Liver (tissue), 10 donors: ENCODE measurements at places on chromosomes 4 and X. TPM values are rescaled to one million over a fixed set of nuclear protein-coding genes. Genes with fewer than 3 reads are reported as not detected.

DNA sequence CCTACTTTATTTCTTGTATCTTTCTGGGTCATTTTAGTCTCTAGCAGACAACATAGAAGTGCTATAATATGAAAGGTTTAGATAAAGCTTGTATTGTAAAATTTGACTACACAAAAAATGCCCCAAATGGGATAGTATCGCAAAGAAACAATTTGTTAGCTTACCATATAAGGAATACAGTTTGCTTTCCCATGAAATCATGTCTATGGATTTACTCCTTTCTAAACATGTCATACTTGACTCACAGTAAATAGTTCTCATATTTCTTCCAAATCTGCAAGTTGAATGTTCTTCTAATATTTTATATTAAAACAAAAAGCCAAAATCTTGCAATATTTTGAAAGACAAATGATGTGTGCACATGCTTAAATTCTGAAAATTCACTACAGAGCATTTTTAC, 103.9 kb downstream of the PPA2 start:
- no peak overlapping the region for H3K4me3 ChIP-seq
- no peaks in the 10 kb centered on the region for H3K4me1 ChIP-seq
- peaks cover 10% of the 10 kb centered on the region for H3K36me3 ChIP-seq
- no peak for DNase-seq

Gene MAGEE2
- total RNA-seq, result not detected

DNA sequence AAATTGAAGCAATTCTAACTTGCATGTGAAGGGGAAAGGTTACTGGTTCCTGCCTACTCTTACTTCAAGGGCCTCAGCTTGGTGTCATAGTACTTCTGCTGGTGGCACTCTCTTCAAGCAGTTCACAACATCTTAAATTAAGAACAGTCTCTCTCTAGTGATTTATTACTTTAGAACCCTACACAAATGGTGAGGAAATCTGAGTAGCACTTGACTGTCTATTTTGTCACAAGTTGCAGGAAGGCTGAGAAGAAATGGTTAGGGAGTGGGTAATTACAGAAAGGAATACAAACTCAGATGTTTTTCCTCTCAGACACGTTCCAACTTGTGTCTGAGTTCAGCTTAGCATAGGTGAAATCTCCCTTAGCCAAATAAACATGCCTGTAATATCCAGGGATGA, 242.3 kb upstream of the GRIA3 start:
- no peak overlapping the region for H3K4me3 ChIP-seq
- H3K27ac ChIP-seq, result no peak overlapping the region
- no peaks in the 10 kb centered on the region for H3K4me1 ChIP-seq
- DNase-seq, result no peak
- H3K36me3 ChIP-seq, result no peaks in the 10 kb centered on the region

Gene SMR3B
- total RNA-seq, result not detected

Gene F8A2
- total RNA-seq, result not detected

Gene STATH
- not detected for total RNA-seq

Gene IL15
- total RNA-seq, result 0.93 TPM

Gene TLR6
- total RNA-seq, result 2.1 TPM

GRCh38 chr4:136424052-136424451, 1108.2 kb downstream of the PCDH18 start:
- no peak overlapping the region for H3K4me3 ChIP-seq
- no peak overlapping the region for H3K27ac ChIP-seq
- no peaks in the 10 kb centered on the region for H3K4me1 ChIP-seq
- H3K36me3 ChIP-seq, result no peaks in the 10 kb centered on the region
- DNase-seq, result no peak
- no peaks in the 10 kb centered on the region for H3K27me3 ChIP-seq

- H3K36me3 ChIP-seq, result no peaks in the 10 kb centered on the region
- no peak overlapping the region for H3K4me3 ChIP-seq
These were observed 3.6 kb upstream of the SCARB2 start for GRCh38 chr4:76216975-76217814.

- DNase-seq, result no peak
These were observed 5.9 kb downstream of the ADD1 start for GRCh38 chr4:2849267-2850152.

Gene RAB33A
- total RNA-seq, result 0.50 TPM

DNA sequence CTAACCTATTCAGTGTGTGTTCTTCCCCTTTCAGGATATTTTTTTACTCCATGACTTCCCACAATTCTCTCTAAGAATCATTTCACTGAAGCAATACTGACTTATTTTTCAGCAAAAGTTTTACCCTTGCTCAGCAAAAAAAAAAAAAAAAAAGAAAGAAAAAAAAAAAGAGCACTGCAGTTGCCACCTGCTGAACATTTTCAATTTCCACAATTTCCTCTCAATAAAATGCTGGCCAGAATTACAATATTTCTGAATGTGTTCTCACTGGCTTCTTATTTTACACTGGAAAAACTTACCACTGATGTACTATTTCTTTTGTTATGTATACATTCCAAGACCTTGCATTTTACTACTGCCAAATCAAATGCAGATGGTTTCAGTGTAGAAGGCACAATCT, 210.4 kb downstream of the PAPSS1 start:
- H3K4me1 ChIP-seq, result no peaks in the 10 kb centered on the region
- no peaks in the 10 kb centered on the region for H3K27me3 ChIP-seq
- H3K36me3 ChIP-seq, result no peaks in the 10 kb centered on the region
- no peak overlapping the region for H3K4me3 ChIP-seq
- H3K27ac ChIP-seq, result no peak overlapping the region

DNA sequence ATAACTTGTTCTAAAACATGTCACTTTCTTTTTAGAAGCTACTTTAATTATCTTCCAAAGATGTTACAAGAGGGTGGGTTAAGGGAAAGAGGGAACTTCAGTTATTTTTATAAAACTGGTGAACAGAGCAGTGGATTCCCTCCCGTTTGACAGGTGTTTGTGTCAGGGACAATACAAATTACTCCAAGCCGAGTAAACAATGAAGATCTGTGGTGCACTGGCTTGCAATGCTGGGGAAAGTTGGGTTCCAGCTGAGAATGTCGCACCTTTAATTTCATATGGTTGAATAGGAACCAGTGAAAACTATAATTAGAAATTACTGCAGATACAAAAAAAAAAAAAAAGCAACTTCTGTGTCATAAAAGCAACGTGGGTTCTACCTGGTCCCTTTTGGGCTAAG, 98.6 kb upstream of the TTC29 start:
- no peak overlapping the region for H3K27ac ChIP-seq
- H3K4me3 ChIP-seq, result no peak overlapping the region
- H3K27me3 ChIP-seq, result peaks cover 8% of the 10 kb centered on the region
- H3K36me3 ChIP-seq, result no peaks in the 10 kb centered on the region
- no peaks in the 10 kb centered on the region for H3K4me1 ChIP-seq

DNA sequence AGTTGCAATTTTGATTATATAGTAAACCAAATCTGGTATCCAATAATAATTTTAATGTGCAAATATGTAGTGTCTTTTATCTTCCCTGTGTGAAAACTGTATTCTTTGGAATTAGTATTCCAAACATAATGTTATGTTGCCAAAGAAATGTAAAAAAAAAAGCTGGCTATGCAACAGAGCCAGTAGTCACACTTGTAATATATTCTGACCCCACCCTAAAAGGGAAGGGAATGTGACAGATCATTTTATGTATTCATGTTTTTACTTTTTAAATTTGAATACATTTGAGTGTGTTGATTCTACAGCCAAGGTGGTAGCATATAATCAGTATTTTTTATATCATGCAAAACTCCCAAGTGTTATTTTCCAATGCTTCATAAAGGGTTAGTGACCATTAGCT, 27.9 kb upstream of the MCUB start:
- no peaks in the 10 kb centered on the region for H3K27me3 ChIP-seq
- peaks cover 73% of the 10 kb centered on the region for H3K36me3 ChIP-seq
- DNase-seq, result no peak
- H3K4me1 ChIP-seq, result no peaks in the 10 kb centered on the region
- no peak overlapping the region for H3K27ac ChIP-seq

DNA sequence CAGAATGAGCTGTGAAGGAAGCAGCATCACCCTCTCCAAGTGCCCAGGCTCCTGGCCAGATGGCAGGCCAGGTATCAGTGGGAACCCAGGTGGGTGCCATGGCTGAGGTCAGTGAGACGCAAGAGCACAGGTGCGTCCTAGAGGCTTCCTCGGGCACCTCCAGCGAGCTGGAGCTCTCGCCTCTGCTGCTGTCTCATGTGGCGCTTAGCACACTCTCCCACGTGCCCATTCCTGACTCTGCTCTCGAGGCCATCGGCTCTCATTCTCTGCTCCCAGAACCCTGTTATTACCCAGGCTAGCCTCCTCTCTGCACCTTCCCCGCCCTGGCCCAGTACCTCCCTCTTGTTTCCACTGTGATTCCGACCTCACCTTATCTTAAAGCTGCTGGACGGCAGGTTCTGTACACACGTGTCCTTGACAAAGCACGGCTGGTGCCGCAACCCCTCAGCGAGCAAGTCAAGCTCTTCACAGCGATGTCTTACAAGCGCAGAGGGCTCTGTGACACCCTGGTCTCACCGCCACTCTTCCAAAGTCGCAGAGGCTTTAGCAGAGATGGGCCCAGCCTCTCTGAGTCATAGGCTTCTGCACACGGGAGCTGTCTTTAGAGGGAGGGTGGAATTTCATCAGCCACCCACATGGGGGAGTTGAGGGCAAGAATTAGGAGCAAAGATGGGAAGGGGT, 15.4 kb upstream of the MSANTD1 start:
- DNase-seq, result no peak
- H3K4me3 ChIP-seq, result no peak overlapping the region
- no peak overlapping the region for H3K27ac ChIP-seq
- no peaks in the 10 kb centered on the region for H3K27me3 ChIP-seq
- H3K36me3 ChIP-seq, result peaks cover 81% of the 10 kb centered on the region
- no peaks in the 10 kb centered on the region for H3K4me1 ChIP-seq

DNA sequence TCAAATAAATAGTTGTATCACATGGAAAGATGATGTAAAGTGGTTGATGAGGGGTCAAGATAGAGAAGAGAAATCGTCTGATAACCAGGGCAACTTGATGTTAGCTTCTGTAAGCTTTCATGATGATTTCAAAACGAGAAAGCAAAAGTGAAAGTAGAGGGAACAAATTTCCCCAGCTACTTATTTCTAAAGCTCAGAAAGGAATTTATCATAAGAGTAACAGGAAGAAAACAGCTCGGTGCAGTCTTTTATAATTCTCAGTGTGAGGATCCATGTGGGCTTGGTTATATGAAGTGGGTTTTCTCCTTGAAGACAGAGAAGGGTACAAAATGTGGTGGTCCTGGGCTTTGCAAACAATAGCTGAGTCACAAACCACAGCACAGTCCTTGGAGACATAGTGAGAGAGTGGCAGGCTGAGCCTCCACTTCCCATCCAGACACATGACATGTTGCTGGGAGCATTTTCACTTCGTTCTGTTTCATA, 32.1 kb upstream of the GLRA2 start:
- H3K27ac ChIP-seq, result peak overlapping the region; percentile 37
- H3K4me1 ChIP-seq, result no peaks in the 10 kb centered on the region
- H3K27me3 ChIP-seq, result no peaks in the 10 kb centered on the region

DNA sequence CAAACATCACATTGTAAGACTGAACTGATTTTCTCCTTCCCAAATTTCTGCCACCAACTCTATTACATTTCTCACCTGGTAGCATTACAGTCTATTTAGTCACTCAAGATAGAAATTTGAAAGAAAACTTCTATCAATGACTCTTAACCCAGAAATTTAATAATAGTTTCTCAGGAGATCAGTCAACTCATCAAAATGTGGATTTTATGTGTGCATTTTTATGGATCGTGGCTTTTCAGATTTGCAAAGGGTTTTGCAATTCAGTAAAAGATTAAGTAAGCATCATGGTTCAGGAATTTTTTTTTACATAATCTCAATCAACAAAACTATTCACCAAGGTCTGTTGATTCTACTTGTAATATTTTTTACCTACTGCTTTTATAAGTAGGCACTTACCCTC, 111.1 kb downstream of the CFAP299 start:
- H3K4me3 ChIP-seq, result no peak overlapping the region
- no peak for DNase-seq
- H3K27ac ChIP-seq, result no peak overlapping the region
- no peaks in the 10 kb centered on the region for H3K27me3 ChIP-seq
- H3K4me1 ChIP-seq, result no peaks in the 10 kb centered on the region

DNA sequence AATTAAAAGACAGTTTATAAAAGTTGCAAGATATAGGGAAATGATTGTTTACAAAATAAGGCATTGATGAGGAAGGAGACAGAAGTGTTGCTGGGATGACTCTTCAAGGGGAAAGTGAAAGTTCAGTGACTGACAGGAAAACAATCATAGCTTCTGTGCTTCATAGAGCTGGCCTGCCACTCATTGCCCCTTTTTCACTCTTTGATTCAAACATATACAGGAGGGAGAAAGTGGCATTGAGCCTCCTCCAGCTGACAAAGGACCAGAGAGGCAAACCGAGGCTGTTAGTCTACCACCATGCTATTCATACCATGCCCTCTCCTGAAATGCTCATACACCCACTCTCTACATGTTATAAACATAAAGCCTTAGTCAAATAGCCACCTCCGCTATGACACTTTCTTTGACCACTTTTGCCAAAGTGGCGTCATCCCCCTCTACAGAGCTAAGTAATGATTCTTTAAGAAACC, 79.2 kb upstream of the ATOH1 start:
- no peak overlapping the region for H3K27ac ChIP-seq
- no peaks in the 10 kb centered on the region for H3K4me1 ChIP-seq
- H3K36me3 ChIP-seq, result no peaks in the 10 kb centered on the region
- DNase-seq, result no peak

DNA sequence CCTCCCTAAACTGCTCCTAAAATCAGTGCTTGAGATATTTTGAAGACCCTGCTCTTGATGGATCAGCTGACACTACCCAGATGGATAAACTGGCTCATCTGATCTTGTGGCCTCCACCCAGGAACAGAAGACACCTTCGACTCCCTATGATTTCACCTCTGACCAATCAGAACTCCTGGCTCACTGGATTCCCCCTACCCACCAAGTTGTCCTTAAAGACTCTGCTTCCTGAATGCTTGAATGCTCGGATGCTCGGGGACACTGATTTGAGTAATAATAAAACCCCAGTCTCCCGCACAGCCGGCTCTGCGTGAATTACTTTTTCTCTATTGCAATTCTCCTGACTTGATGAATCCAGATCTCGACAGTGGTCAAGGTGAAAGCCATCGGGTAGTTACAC, 12.0 kb upstream of the RPS3A start:
- H3K4me3 ChIP-seq, result no peak overlapping the region
- no peaks in the 10 kb centered on the region for H3K36me3 ChIP-seq
- no peak for DNase-seq
- no peaks in the 10 kb centered on the region for H3K27me3 ChIP-seq
- H3K4me1 ChIP-seq, result no peaks in the 10 kb centered on the region

DNA sequence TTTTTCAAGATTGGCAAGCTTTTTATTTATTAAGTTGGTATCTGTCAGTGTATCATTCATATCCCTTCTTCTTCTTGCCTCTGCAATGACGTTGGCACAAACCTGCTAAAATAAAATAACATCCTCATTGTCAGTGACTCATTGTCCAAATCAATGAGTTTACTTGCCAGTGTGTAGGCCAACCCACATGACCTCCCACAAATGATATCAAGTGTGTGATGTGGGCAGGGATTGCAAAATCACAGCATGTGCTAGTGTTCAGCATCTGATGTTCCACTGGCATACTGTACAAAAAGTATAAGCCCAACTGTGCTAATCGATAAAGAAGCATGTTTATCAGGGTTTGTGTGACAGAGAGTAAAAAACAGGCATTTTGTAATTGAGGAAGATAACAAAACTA, 25.5 kb downstream of the GPAT3 start:
- H3K4me3 ChIP-seq, result no peak overlapping the region
- H3K27ac ChIP-seq, result peak overlapping the region; percentile 42
- peaks cover 5% of the 10 kb centered on the region for H3K4me1 ChIP-seq
- H3K27me3 ChIP-seq, result no peaks in the 10 kb centered on the region

- H3K27me3 ChIP-seq, result no peaks in the 10 kb centered on the region
- peaks cover 1% of the 10 kb centered on the region for H3K4me1 ChIP-seq
- no peaks in the 10 kb centered on the region for H3K36me3 ChIP-seq
- DNase-seq, result no peak
- no peak overlapping the region for H3K4me3 ChIP-seq
These were observed 560.3 kb downstream of the GRID2 start for GRCh38 chr4:92864096-92864495.
